ENCODE measurements at places on chromosomes 11 and 22.
A peak's percentile ranks its signal among the peaks of the same experiment; 100 is the strongest.

DNA sequence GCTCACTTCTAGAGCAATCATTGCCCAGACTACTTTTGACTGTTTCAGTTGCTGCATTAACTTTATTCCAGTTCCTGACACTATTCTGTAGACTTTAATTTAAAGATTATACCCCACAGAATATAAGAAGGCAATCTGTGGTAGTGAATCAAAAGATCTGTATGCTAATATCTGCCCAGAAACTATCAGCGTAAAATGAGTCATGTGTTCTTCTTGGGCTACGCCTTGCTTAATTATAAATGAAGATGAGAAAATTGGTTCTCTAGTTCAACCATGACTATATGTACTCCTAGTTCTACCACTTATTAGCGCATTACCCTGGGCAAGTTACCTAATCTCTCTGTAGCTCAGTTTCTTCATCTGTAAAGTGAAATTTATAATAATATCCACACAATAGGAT lies 128.5 kb downstream of the CWF19L2 start:
- DNase-seq, result no peak

DNA sequence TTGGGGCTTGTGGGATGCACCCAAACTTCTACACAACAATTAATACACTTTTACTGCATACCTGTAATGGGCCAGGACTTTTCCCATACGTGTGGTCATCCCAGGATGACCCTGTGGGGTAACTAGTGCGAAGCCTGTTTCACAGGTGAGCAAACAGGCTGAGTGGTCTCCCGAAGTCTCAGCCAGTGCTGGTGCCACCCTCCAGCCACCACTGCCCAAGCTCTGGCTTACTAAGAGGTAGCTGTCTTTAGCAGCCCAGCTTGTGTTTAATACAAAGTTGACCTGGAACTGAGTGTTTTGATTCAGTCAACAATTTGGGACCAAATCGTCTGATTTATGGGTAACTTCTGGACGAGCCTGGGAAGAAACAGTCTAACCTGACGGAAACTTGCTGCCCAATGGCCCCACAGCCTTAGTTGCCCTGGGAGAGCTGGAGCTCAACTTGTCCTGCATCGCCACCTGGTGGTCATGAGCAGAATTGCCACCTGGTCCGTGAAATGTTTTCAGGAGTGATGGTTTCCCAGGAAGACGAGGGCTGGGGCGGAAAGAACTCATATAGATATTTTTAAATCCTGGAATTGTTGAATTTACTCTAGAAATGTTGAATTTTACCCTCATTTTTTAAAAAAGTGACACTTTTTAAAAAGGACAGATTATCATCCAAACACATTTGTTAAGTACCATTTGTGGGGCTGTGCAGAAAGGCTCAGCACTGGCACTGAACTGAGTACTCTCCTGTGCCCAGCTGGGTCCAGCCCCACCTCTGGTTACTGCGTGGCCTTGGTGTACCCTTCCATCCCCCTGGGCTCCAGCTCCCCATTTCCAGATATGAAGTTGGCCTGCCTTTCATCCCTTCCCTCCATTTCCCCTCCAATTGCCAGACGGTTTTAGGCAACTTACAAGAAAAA lies 95.5 kb upstream of the PARVA start:
- peak; percentile 86 for DNase-seq

- no peak for DNase-seq
These were observed 19.7 kb downstream of the OR51E2 start for GRCh38 chr11:4677948-4678347.

- no peak for DNase-seq
These were observed 305.0 kb downstream of the TBC1D22A start for GRCh38 chr22:47067321-47067890.

GRCh38 chr22:37639771-37640590 lies 512 bp downstream of the SH3BP1 start:
- peak; percentile 74 for DNase-seq

- no peak for DNase-seq
These were observed 582 bp upstream of the ATP6V1E1 start for GRCh38 chr22:17629173-17629489.

- DNase-seq, result no peak
These were observed 563.1 kb downstream of the METTL15 start for GRCh38 chr11:28671274-28671673.

DNA sequence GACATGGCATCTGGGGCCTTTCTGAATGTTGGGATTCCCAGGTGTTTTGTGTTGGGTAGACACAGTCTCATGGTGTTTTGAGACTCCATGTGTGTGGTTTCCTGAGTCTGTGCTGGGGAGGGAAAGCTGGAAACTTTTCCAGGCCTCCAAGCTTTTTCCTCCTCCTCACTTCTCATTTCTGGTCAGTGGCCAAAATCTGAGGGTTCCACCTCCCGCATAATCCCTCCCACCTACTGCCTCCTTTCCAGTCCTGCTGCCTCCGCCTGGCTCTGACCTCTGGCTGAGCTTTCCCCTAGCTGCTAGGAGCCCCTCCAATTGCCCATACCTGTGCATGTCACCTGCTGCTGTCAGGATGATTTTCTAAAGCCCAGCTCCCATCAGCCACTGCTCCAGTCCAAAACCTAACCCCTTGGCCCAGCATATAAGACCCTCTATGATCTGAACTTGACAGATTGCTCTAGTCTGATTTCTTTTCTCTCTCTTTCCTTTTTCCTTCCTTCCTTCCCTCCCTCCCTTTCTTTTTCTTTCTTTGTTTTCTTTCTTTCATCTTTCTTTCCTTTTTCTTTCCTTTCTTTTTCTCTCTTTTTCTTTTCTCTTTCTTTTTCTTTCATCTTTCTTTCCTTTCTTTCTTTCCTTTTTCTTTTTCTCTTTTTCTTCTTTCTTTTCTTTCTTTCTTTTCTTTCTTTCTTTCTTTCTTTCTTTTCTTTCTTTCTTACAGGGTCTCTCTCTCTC lies 51.4 kb upstream of the NECTIN1 start:
- DNase-seq, result no peak

DNA sequence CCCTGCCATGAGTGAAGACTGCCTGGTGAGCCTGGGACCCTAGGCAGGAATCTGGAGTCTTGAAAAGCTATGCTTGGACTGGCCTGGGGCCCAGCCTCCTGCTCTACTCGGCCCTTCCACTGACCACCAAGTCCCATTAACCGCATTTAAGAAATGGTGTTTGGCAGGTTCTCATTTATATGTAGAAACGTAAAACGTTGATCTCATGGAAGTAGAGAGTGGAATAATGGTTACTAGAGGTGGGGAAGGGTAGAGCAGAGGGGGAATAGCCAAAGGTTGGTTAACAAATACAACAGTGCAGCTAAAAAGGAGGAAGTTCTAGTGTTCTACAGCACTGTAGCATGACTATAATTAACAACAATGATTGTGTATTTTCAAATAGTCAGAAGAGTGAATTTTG lies 72.9 kb upstream of the EED start:
- DNase-seq, result no peak

- DNase-seq, result no peak
These were observed 11.9 kb downstream of the PLAAT2 start for GRCh38 chr11:63551091-63551888.

DNA sequence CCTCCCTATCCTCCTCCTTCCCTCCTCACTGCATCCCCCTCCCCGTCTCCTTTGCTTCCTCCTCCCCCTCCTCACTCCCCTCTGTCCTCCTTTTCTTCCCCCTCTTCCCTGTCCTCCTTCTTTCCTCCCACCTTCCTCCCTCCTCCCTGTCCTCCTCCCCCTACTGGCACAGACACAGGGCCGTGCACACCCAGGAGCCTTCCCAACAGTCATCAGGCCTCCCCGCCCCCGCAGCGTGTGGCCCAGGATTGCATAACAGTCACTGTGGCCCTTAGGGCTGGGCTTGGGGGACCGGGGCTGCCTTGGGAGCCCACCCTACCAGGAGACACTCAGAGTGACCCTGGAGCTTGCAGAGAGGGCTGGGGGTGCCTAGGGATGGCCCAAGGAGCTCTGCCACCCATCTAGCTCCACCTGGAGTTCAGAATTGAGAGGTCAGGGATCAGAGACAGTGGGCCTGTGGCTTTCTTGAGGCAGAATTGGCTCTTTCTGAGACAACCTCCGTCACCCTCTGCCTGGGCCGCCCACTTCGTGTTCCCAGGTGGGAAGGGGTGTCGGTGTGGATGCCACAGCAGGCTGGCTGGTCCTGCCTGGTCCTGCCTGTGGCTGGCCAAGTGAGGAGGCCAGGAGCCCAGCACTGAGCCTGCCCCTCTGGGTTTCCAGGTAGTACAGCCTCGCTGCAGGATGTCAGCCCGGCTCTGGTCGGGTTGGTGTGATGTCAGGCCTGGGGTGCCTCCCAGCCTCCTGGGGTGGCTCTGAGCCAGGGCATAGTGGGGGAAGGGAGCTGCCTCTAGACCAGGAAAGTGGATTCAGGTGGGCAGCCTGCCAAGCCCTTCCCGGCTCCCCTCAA lies 1.6 kb downstream of the SPI1 start:
- peak; percentile 72 for DNase-seq

- DNase-seq, result no peak
These were observed 32.0 kb downstream of the TMEM123 start for GRCh38 chr11:102420547-102420946.

GRCh38 chr11:107708792-107709191 lies 3.1 kb downstream of the SLN start:
- no peak for DNase-seq

DNA sequence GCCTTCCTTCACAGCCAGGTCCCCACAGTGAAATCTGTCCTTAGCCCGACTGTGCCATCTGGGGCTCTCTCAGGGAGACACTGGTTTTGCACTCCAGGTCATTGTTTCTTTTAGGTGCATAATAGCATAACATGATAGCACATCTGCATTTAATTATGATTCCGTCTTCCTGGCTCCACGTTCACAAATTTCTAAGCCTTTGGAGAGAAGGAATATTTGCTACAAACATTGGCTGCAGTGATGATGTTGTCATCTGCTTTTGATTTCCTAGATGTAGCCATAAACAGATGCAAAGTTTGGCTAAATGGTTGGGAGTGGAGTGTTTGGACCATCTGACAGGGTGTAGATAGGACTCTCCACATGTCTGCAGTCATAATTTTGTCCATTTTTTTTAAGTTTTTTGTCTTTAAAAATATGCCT lies 12.0 kb upstream of the CAT start:
- DNase-seq, result no peak

DNA sequence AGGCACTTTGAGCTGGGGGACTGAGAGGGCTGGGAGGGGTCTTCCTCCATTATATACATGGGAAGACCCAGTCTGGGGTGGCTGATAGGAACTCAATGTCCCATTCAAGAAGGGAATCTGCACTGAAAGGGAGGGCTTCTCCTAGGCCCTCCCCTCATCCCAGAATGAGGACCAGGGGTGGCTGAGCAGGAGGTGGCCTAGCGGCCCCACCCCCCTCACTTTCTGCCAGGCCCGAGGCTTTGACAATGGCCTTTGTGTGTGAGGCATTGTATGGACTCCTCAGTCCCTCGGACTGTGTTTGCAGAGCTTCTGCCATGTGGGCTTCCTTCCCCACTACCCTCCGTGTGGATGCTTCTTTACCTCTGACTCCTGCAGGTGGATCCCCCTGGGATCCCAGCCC lies 65.7 kb downstream of the NECTIN1 start:
- DNase-seq, result no peak

DNA sequence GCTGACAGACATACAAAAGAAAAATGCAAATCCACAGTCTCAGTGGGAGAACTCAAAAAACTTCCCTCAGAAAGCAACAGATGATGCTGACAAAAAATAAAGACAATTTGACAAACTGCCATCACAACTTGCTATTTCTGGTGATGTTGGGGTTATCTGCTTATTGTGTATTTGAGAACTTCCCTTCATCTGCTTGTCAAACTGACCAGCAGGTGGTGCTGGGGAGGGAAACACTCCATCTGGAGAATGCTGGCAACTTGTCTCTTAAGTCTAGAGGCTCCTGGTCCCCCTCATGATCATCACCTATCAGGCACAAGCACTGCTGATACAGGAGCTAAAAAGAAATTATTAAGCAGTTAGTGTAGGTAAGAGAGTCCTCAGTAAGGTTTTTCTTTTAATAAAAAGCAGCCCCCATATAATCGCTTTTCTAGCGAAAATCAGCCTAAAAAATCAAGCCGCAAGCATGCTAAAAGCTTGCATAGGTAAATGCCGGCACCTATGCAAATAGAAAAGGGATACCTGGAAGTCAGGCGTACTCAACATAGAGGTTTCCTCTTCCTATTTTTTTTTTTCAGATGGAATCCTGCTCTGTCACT lies 9.8 kb upstream of the FAM111B start:
- DNase-seq, result peak; percentile 14

- DNase-seq, result no peak
These were observed 4.2 kb downstream of the SLC17A6 start for GRCh38 chr11:22342211-22343031.

- DNase-seq, result no peak
These were observed 78.1 kb downstream of the GALNT18 start for GRCh38 chr11:11543656-11544055.

DNA sequence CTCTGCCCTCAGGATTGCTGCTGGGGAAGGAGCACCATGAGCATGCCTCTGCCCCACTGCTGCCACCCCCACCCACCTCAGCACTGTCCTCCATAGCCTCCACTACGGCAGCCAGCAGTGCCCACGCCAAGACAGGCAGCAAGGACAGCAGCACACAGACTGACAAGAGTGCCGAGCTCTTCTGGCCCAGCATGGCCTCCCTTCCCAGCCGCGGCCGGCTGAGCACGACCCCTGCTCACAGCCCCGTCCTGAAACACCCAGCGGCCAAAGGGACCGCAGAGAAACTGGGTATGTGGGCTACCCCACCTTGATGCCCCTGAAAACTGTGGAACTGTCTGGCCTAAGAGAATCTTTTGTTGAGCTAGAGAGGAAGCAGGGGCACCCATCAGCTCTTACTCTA lies 101.0 kb downstream of the AMOTL1 start:
- DNase-seq, result no peak

- no peak for DNase-seq
These were observed 139.5 kb upstream of the TTC12 start for GRCh38 chr11:113174882-113175281.

DNA sequence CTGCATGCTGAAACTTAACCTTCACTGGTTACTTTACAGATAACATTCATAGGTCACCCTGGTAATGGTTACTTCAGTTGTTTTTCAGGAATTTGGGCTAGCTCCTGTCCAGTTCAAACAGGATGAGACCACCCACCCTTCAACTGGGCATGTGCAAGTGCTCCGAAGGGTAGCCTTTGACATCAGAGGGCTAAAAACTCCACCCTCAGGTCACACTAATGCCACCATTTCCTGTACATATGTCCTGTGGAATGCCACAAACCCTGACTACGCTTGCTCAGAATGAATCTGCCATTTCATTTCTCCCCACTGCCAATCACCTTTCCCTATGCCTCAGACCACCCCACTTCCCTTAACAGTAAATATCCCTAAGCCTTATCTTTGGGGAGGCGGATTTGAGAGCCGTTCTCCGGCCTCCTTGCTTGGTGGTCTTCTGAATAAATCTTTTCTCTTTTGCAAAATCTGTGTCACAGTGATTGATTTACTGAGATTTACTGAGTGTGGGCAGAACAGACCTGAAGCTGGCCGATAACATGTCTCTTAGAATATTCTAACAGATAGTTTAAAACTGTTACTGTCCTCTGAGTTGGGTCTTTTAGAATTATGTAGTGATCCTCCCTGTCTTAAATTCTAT lies 25.4 kb upstream of the FXYD2 start:
- DNase-seq, result no peak

DNA sequence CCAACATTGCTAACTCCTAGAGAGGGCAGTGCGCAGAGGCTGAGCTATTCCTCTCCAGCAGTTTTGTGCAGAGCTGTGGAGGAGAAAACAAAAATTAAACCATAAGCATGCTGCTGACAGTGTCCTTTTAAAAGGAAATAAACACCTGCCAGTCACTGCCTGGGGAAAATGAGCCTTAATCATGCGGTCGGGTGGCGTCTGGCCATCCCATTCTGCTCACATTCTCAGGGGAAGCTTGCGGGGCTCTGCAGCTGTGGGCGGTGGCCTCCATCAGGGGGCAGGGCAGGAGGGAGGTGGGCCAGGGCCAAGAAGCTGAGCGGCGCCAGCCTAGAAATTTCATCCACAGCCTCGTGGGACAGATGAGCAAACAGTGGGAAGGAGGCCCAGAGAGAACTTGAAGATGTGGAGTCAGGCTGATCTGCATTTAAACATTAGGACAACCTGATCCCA lies 71.0 kb upstream of the TP53I11 start:
- no peak for DNase-seq
